Stimulated activated CD8-positive, alpha-beta memory T cell treated with anti-CD3 and anti-CD28 coated beads, Interleukin-4, amount 100 ng/mL, for 1 hour (primary cell): ENCODE measurements at places on chromosomes 5 and 9.

DNA sequence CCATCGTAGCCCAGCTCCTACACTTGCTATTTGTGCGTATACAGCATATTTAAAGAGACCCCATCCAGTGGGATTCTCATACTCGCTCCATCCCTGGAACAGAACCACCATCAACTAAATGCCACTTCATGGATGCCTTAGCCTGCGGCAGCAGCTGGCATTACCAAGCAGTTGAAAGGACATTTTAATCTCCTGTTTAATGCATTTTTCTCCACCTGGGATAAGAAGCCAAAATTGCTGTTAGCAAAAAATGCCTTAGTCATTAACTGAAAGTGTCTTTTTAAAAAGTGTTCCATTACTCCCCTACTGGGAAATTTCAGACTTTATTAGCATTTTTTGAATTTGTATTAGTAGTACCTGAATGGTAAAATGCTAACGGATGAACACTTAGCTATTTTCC is 662.6 kb upstream of the MEF2C start:
- DNase-seq, result no peak

DNA sequence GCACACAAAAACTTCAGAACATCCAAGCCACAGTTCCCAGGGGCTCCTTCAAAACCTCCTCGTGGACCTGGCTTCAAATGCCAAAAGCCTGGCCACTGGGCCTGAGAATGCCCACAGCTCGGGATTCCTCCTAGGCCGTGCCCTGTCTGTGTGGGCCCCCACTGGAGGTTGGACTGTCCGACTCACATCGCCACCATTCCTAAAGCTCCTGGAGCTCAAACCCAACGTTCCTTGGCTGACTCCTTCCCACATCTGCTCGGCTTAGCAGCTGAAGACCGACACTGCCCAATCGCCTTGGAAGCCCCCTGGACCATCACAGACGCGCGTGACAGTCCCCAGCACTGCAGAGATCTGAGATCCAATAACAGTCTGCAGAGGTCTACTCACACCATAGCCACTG is 7.7 kb downstream of the SIT1 start:
- DNase-seq, result no peak

- DNase-seq, result no peak
Measured at GRCh38 chr5:130386155-130386554, 481.9 kb downstream of the CHSY3 start.

DNA sequence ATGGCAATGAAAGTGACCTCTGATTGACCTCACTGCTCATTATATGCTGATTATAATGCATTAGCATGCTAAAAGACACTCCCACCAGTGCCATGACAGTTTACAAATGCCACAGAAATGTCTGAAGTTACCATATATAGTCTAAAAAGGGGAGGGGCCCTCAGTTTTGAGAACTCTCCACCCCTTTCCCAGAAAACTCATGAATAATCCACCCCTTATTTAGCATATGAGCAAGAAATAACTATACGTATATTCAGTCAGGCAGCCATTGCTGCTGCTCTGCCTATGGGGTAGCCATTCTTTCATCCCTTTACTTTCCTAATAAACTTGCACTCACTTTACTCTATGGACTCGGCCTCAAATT is 163.1 kb downstream of the ESM1 start:
- DNase-seq, result no peak

DNA sequence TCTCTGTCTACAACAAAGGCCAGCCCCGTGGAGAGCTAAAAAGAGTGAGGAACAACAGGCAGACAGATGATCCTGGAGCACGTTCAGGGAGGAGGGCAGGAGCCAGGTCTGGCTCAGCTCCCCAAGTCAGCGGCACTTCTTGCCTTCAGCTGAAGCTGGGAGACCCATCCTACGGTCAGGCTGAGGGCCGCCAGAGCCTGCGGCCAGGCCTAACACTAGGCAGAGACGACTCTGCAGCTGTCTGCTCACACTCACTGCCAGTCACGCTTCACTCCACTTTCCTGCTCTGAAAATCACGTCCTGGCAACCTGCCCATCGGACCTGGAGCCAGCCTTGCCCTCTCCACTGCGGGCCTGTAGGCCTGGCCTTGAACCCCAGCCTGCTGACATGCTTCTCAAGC is 160.9 kb upstream of the LHFPL2 start:
- no peak for DNase-seq

DNA sequence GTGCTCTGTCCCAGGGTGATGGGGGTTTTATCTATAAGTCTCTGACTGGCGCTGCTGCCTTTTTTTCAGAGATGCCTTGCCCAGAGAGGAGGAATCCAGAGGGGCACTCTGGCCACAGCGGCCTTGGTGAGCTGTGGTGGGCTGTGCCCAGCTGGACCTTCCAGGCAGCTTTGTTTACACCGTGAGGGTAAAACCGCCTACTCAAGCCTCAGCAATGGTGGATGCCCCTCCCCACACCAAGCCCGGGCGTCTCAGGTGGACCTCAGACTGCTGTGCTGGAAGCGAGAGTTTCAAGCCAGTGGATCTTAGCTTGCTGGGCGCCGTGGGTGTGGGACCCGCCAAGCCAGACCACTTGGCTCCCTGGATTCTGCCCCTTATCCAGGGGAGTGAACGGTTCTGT is 41.3 kb upstream of the C9orf72 start:
- DNase-seq, result no peak

GRCh38 chr5:150321211-150321610 is 18.5 kb upstream of the ARSI start:
- DNase-seq, result no peak

GRCh38 chr9:134004131-134004873 is 12.2 kb upstream of the VAV2 start:
- DNase-seq, result no peak

DNA sequence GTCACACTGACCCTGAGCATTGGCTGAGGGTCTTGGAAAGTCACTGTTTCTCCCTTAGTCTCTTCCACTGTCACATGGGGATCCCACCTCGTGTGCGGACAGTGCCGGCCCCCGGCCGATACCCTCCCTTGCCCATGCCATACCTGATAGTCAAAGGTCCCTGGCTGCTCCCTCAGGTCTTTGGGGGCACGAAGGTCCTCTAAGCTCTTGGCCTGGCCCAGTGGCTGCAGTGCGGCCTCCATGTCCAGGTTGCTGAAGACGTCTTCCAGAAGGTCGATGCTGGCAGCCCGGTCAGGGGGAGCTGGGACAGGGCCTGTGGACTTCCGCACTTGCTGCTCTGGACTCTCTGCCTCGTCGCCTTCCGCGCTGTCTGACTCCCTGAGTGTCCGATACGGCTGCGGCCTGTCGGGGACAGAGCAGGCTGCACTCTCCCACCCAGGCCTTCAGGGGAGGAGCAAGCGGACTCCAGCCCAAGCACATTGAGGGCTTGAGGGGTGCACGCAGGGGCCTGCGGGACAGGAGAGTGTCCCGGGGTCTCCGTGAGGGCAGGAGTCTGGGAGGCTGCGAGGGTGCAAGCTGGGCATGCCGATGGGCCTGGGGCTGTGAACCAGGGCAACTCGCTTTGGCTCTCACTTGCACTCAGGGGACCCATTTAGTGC is 27.6 kb downstream of the CRB2 start:
- no peak for DNase-seq

- no peak for DNase-seq
Measured at GRCh38 chr9:117464941-117465616, 50.2 kb upstream of the ASTN2 start.

DNA sequence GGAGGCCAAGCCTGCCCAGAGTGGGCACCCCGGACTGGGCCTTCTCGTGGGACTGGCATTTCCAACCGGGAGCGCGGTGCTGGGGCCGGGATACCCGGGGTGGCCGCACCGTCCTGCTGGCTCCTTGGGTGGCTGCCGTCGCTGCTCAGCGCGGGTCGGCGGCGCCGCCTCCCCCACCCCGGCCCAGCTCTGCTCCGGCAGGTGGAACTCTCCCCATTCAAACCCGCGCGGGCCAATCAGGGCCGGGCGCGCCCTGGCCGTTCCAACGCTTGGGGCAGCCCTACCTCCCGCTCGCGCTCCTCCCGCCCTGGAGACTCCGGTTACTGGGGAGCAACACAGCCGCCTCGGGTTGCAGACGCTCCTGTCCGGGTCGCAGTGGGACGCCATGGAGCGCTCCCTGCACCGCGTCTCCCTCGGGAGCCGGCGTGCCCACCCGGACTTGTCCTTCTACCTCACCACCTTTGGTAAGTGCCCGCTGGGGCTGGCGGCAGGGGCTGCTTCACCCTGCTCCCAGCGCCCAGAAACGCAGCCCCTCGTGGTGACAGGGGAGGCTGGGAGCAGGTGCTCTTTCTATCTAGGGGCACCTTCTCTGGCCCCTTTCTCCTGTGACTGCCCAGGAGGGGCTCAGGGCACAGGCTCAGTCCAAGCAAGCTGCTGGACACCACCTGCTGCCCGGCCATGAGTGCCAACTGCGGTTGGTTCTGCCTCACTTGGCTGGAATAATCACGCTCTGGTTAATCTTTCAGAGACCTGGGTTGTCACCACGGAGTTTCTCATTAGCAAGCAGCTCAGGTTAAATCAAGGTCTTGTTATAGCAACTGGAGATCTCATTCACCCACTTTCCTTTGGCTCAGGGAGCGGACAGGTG is at the start of gene RGS3:
Gene RGS3, plus strand, starts transcription at position 310 of the 868 bp plus-strand sequence. Its CDS starts 76 bp downstream, at position 386.
- DNase-seq, result no peak
